ENCODE measurements at places on chromosomes 11 and 22.

DNA sequence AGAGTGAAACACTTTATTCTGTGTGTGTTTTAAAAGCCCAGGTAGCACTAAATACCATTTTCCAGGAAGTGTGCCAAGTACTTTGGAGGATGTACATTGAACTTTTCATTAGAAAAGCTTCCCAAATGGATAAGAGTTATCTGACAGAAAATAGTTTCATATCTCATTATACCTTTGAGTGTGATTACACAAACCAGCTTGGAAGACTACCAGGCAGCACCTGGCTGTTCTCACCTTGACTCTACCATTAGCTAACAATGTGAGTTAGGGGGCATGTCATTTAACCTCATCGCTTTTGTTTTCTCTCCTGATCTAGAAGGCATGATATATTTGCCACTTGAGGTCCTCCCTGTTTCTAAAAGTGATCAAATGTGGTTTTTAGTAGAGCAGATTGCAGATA, 50.2 kb downstream of the GRM5 start:
- DNase-seq: no peak

GRCh38 chr11:60719391-60719790, 5.1 kb upstream of the MS4A18 start:
- DNase-seq: no peak

DNA sequence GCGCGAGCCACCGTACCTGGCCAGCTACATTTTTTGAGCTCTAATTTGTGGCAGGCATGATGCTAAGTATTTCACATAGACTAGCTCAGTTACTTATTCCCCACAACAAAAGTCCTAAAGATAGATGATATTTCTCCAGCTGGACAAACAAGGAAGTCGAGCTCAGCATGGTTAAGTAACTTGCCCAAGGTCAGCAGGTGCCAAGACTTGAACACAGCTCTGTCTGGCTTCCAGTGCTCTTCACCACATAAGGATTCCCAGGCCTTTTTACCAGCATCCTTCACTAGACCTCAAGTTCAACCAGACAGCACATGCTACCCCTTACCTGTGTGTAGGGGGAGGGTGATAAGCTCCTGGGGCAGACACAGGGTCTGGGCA, 177.3 kb upstream of the NCAM1 start:
- no peak for DNase-seq

- DNase-seq: no peak
Measured at GRCh38 chr22:24427500-24428164, at the start of gene ADORA2A. ADORA2A (plus strand) TSS chr22:24427599; CDS start chr22:24433405, 5,806 bp downstream.

- DNase-seq: no peak
Measured at GRCh38 chr11:45852018-45852711, 4.9 kb downstream of the CRY2 start.

DNA sequence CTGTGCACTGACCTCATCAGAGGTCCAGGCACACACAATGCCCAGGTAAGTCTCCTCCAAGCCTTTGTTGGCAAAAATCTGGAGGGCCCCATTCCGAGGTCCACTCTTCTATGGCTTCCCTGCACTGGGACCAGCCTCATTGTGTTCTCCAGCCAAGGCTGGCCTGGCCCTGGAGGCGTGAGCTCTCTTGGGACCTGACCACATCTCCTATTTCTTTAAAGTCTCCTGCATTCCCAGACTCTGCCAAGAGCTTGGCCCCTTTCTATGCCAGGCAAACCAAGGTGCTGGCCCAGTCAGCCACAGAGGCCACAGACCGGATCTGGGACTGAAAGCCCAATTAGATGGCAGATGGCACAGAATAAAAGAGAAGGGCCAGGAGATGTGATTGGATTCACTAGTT, 55.1 kb downstream of the C11orf58 start:
- DNase-seq: no peak

DNA sequence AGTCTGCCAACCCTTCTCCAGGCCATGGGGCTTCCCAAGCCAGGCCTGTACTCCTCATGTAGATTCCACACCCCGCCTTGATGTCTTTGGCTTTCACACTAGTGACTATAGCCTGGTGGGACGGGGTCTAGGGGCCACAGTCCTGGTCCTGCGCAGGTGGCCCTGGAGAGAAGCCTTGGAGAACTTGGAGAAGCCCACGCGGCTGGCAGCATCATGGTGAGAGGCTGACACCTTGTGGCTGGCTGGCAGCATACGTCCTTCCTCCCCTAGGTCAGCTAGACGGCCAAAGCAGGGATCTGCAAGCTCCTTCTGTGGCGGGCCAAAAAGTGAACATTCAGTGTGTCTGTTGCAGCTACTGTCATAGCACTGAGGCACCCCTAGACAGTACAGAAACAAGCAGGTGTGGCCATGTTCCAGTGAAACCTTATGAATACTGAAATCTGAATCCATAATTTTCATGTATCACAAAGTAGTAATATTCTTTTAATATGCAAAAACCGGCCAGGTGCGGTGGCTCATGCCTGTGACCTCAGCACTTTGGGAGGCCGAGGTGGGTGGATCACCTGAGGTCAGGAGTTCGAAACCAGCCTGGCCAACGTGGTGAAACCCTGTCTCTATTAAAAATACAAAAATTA, 42.0 kb downstream of the FAM83F start:
- DNase-seq: peak; percentile 50

DNA sequence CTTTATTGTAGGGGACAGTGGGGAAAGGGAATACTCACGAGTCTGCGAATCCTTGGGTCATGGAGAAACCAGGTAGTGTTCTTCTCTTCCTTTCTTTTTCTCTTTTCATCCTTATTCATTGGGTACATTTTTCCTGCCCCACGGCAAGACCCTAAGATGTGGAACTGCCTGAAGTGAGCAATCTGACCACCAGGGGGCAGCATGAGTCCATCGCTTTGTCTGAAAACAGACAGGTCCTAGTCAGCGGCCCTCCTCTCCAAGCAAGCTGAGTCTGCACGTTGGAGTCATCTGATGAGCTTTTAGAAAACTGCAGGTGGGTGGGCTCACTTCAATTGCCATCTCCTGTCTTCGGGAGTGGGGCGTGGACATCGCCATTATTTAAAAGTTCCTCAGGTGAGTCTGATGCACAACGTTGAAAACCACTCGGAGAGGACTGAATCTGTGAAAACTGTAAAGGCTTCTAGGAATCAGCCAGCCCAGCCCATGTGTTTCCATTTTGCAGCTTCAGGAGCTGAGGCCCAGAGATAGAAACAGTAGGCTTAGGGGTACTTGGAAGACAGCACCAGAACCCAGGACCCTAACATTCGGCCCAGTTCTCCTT, 34.0 kb upstream of the FBXO3 start:
- peak; percentile 85 for DNase-seq

DNA sequence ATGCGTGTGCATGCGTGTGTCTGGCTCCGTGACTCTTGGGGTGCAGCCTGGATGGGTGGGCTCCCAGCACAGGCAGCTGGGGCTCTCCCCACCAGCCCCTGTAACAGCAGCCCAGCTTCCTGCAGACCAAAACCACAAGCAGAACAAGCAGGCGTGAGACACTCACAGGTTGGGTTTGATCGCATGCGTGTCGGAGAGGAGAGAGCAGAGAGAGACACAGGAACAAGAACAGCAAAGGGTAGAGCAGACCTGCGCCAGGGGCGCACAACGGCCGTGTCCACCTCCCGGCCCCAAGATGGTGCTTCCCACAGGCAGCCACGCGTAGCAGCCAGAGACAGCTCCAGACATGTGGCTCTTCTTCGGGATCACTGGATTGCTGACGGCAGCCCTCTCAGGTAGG, at the start of gene CD6:
Gene CD6, plus strand, starts transcription at position 161 of the 400 bp plus-strand sequence. Its CDS starts 186 bp downstream, at position 347.
- no peak for DNase-seq

DNA sequence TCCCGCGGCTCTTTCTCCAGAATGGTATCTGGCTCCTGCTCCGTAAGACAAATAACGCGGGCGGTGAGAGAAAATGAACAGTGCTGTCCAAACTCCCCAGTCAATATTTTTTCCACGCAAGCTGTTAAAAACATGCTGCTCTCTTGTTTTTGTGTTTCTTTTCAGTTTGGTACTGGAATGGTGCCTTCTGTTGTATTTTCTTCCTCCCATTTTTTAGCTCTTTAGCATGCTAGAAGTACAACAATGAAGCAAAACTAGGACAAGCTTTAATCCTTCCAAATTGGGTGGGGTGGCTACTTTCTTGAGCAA, 599 bp upstream of the PPP2R1B start:
- no peak for DNase-seq

DNA sequence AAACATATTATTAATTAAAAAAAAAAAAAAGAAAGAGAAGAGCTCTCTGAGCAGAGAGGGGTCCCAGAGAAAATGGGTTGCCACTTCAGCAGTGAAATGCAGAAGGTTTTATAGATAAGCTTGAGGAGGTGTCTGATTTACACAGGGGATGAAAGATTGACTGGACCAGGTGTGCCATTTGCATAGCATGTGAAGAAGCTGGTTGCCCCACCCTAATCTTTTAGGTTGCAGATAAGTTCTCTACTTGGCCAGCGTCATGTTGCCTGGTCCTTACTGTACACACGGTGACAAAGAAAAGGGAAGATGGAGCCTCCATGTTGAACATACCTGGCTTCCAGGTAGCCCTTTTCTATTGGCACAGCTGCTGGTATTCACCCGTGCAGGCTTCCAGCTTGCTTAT, 41.4 kb downstream of the MS4A2 start:
- no peak for DNase-seq

DNA sequence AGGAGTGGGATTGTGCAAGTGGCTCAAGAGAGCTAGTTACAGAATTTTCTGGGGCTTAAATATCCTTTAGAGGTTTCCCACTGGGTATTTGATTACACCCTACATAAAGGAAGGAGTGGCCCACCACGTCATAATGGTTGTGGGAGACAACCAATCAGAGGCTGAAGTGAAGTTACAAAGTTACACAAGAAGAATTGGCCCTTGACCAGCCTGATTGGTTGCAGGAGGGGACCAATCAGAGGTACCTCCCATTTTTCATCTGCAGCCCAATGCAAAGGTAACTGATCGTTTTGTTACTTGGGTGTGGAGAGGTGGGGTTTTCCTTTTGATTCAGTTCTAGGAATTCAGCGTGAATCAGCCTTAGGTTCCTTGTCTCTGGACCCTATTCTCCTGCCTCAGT, 430.5 kb upstream of the FAT3 start:
- DNase-seq: no peak

DNA sequence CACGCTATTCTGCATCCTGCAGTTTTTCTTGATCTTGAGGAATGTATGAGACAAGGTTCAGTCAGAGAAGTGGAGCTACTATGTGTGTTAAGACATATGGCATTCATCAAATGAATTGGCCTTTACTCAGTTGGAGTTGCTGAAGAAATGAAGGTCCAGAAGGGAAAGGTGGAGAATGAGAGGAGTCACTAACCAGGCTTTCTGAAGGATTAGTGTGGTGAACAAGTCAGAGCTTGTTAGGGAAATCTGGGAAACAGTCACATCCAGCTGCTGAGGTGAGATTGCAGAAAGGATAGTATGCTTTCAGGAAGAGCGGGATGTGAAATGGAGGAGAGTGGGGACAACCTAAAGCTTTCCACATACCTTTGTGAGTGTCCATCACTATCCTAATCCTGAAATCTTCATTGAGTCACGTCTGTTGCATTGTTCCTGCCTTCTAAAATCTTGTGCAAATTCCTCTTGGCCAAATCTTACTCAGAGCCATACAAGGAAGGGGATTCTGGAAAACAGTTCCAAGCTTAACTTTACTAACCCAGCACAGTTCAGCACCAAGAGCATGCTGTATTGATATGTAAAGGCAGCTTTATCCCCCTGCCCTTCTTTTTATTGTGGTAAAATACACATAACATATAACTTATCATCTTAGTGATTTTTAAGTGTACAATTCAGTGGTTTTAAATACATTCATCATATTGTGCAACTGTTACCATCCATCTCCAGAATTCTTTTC, 11.4 kb upstream of the PITPNB start:
- no peak for DNase-seq

- DNase-seq: no peak
Measured at GRCh38 chr22:43535741-43536140, 123.9 kb downstream of the MPPED1 start.

GRCh38 chr11:125308246-125308645, 143.7 kb downstream of the PKNOX2 start:
- DNase-seq: no peak

GRCh38 chr22:20429254-20430100, 8.1 kb downstream of the SCARF2 start:
- peak; percentile 75 for DNase-seq

DNA sequence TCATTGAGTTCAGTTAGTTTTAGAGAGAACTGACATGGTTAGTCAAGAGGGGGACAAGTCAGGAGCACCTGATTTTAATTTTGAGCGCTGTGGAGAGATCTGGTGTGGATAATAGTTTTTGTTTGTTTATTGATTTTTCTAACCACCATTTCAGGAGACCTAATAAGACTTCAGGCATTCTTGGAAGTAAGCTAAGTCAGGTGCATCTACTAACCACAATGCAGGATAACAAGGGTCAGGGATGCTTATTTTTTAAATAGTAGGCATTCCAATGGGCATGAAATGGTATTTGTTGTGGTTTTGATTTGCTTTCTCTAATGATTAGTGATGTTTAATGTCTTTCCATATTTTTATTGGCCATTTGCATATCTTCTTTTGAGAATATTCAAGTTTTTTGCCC, 212.1 kb downstream of the NAV2 start:
- no peak for DNase-seq

Measured in left lung (tissue), 14 donors.